ENCODE measurements at places on chromosomes 12 and 14.

- DNase-seq = no peak
Measured at GRCh38 chr12:59624732-59625460, 29.1 kb downstream of the SLC16A7 start.

DNA sequence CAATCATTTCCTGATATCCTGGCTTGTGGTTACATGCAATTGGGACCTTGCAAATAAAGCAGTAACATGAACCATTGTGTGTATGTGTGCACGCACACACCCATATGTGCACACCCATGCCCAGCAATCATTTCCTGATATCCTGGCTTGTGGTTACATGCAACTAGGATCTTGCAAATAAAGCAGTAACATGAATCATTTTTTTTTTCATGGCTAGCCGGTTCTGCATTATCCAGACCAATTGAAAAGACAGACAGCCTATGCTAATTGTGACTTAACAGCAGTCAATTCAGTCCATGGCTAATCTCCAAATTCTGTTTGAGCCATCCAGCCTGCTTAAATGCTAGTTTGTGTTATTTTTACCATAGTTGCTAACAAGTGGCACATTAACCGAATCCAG, 134.3 kb downstream of the TTC7B start:
- no peak for DNase-seq

DNA sequence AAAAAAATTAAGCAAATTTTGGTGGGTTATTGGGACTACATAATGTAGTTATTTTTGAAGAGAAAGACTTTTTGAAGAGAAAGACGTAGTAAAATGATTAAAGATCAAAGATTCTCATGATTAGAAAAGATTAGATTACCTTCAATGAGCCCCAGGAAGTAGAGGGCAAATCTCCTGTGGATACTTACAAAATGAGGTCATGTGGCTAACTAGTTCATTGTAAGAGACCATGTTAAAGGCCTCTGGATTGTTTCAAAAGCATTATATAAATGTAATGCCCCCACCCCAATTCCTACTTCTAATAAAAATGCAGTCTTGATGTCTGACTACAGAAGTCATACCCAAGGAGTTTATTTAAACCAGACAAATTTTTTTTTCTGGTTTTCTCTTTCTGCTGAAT, 93.3 kb downstream of the ERGIC2 start:
- DNase-seq = no peak

DNA sequence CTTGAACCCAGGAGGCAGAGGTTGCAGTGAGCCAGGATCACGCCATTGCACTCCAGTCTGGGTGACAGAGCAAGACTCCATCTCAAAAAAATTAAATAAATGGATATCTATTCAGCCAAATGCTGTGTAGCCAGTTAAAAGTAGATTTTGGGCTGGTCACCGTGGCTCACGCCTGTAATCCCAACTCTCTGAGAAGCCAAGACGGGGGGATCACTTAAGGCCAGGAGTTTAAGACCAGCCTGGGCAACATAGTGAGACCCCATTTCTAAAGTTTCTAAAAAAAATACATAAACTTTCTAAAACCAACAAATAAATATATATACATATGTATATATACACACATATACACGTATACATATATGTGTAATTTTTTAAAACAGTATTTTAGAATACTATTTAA, 188.8 kb downstream of the FBXL14 start:
- DNase-seq = no peak

GRCh38 chr12:54051026-54051842, 2.4 kb upstream of the HOXC4 start:
- no peak for DNase-seq

DNA sequence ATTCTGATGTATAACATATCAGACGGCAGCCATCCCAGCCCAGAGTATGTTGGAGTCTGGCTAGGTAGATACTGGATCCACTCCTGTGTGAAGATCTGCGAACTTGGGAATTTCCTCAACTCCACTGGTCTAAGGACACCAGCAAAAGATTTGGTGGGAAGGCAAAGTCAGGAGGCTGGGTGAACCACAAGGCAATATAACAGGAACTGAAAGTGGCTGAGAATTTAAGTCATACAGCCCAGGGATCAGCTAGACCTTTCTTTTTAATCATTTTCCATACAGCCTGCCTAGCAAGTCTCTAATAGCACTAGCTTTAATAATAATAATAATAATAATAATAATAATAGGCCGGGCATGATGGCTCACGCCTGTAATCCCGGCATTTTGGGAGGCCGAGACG, 34.8 kb downstream of the BRAP start:
- DNase-seq = no peak
